ENCODE measurements at places on chromosomes 13 and 19.

DNA sequence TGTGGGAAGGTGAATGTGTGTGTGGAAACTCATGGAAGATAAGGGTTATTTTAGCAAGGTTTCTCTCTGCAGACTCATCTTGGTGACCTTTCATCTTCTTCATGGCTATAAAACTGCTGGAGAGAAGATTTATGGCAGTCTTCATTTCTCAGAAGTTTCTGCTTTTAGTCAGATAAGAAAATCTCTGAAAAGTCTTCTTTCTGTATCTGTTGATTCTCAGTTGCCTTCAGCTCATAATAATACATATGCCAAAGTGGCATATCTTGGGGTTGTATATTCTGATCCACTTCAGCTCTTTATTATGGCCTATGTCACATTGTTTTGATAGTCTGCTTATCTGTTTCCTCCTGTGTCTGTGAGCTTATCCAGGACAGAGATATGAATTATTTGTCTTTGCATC is 143.3 kb upstream of the TMTC4 start:
- DNase-seq = no peak

GRCh38 chr19:54916822-54917221 is 10.9 kb downstream of the NCR1 start:
- no peak for DNase-seq

DNA sequence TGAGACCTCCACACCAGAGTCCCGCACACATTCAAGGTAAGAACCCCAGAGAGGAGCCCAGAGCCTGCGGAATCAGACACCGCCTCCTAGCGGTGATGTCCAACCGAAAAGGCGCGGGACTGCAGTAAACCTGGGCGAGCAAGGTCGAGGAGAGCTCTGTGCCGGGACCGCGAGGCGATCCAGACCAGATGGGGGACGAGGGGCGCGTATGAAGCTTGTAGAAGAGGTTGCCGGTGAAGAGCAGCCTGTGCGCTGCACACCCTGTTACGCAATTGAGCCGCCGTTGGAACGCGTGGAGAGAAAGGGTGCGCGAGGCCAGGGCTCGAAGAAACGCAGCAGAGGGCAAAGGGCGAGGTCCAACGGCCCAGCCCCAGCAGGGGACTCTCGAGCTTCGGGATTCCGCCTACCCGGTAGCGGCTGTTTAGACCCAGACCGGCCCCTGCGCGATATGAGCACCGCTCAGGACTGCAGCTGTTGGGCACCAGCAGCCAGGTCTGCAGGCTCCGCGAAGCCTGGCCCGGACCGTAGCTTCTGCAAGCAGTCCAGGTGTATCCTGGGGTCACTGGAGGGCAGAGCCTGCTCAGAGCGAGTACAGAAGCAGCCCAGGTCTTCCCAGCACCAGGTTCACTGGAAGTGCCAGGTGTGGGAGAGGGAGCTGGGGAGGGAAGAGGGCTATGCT is 65.9 kb upstream of the ZNF599 start:
- no peak for DNase-seq

DNA sequence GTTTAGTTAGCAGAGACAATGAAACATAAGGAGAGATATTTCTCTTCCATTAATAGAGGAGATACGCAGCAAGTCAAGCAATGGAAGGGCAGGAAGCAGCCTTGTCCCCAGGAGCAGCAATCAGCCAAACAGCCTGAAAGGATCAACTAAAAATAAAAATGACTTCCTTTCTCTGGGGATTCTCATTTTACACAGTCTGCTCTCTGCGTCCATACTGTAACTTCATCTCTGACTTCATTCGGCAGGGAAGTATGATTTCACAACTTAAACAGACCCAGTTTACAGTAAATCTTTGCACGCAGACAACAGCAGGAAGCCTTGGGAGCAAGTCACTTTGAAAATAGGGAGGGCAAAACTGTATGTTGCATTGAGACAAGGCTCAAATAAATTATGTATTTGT is 826.7 kb downstream of the DIAPH3 start:
- DNase-seq = no peak

- DNase-seq = no peak
These were observed 486 bp downstream of the ZNF808 start for GRCh38 chr19:52527956-52528351.

DNA sequence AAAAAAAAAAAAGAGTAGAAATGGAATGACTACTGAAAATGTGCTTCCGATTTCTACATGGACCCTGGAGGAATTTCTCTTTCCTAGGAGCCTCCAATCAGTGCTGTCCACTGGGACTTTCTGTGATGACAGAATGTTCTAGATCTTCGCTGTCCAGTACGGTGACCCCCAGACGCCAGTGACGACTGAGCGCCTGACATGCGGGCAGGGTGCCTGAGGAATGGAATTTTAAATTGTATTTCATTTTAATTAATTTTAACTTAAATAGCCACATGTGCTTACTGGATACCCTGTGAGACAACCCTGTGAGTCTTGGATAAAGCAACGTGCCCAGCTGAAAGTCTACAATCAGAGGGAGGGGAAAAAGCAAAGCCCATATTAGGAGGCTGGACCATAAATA is 4.1 kb upstream of the TLE6 start:
- no peak for DNase-seq

- DNase-seq = no peak
These were observed 99.6 kb upstream of the MBNL2 start for GRCh38 chr13:97122381-97122996.

DNA sequence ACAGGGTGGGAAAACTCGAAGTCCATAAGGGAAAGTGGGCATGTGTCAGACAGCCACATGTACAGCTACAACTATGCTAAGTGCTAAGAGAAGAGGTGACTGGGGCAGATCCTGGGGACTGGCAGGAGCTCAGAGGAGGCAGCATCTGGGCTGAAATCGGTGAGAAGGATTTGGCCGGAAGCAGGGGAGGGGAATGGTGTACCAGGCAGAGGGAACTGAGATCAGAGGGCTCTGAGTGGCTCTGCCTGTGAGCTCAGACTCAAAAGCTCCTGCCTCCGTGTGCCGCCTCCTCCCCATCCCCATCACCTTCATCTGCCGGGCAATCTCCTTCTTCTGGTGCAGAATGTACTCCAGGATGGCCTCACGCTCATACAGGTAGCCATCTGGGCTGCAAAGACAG is 21.8 kb downstream of the NOSIP start:
- no peak for DNase-seq

DNA sequence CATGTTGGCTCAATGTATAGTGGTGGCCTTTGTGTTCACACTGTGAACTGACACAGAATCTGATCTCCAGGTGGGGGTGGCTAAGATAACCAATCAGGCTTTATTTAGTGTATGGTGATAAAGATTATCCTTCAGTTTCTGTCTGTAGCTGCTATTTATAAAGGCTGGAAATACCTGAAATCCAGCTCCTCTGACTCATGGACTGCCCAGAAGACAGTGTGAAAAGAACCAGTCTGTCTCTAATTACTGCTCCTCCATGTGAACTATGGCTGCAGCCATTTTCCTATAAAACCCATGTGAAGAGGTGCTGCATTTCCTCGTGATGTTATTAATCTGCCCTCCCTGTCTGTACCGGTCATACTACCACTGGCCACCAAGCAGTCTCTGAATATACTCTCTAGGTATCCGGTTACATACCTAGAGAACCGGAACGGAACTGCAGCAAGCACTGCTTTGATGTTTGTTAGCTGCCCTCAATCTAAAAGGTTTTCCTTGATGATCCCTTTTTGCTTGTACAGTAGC is 238.0 kb downstream of the LHFPL6 start:
- no peak for DNase-seq

- no peak for DNase-seq
These were observed 257.2 kb upstream of the RFC3 start for GRCh38 chr13:33560726-33561125.

GRCh38 chr13:79126706-79127105 is 279.3 kb downstream of the RBM26 start:
- no peak for DNase-seq

DNA sequence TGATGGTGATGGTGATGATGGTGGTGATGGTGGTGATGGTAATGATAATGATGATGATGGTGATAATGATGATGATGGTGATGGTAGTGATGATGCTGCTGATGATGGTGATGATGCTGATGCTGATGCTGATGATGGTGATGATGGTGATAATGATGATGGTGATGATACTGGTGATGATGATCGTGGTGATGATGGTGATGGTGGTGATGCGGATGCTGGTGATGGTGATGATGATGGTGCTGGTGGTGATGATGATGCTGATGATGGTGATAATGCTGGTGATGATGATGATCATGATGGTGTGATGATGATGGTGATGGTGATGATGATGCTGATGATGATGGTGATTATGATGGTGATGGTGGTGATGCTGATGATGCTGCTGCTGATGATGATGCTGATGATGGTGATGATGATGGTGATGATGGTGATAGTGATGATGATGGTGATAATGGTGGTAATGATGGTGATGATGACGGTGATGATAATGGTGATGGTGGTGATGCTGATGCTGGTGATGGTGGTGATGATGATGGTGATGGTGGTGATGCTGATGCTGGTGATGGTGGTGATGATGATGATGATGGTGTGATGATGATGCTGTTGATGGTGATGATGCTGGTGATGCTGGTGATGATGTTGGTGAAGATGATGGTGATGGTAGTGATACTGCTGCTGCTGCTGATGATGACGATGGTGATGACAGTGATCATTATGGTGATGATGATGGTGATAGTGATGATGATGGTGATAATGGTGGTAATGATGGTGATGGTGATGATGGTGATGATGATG is 62.8 kb downstream of the ZNF536 start:
- DNase-seq = no peak

- DNase-seq = no peak
These were observed 328.8 kb downstream of the FGF9 start for GRCh38 chr13:21999666-22000065.

- DNase-seq = no peak
These were observed 17.5 kb upstream of the SHC2 start for GRCh38 chr19:478236-478903.

DNA sequence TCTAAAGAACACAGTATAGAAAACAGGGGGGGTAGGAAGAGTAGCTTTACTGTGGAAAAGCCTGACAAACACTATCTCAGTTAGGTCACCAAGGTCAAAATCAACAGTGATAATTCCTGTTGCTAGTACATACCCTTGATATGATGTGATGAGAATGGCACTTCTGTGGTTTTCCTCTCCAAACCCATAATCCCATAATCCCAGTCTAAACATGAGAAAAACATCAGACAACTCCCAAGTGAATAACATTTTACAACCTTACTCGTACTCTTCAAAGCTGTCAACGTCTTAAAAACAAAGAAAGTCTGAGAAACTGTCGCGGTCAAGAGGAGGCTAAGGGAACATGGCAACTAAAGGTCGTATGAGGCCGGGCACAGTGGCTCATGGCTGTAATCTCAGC is 137.6 kb downstream of the FOXO1 start:
- DNase-seq = no peak

DNA sequence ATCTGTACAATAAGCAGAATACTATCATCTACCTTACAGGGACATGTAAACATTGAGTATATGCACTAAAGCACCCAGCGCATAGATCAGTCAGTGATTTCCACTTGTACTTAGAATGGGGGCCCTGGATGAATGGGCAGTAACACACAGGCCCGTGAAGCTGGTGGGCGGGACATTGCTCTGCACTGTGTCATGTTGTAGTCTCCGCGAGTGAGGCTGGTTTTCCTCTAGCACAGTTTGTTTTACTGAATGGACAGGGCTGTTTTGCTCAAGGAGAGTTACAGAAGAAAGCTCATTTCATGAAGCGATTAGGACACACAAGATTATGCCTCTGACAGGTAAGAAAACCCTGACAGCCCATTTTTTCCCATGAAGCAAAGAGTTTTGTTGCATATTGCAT is 86.4 kb upstream of the SOX21 start:
- no peak for DNase-seq

DNA sequence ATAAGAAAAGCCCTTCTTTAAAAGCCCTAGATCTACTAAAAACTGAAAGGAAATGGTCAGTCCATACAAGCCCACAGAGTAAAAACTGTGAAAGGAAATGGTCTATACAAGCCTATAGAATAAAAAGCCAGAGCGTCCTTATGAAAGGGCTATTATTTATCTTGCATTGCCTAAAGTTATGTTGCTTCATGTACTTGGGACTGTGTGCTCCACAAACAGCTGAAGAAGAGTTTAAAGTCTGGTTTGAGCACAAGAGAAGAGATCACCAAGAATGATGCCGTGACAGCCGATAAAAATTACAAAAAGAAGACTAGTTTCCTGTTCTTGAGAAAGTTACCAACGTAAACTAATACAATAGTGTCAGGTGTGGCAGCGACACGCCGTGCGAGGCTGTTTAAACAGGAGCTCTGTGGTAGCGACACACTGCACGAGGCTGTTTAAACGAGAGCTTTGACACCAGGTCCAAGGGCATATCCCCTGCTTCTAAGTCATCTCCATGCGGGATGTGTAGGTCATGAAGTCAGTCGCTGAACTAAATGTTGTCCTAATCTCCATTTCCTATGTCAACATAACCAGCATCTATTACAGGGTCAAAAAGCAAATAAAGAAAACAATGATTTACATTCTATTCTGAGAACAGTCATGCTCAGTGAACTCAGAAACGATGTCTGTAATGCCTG is 24.9 kb downstream of the PCID2 start:
- no peak for DNase-seq

- DNase-seq = no peak
These were observed 32.3 kb upstream of the EHD2 start for GRCh38 chr19:47680858-47681332.

DNA sequence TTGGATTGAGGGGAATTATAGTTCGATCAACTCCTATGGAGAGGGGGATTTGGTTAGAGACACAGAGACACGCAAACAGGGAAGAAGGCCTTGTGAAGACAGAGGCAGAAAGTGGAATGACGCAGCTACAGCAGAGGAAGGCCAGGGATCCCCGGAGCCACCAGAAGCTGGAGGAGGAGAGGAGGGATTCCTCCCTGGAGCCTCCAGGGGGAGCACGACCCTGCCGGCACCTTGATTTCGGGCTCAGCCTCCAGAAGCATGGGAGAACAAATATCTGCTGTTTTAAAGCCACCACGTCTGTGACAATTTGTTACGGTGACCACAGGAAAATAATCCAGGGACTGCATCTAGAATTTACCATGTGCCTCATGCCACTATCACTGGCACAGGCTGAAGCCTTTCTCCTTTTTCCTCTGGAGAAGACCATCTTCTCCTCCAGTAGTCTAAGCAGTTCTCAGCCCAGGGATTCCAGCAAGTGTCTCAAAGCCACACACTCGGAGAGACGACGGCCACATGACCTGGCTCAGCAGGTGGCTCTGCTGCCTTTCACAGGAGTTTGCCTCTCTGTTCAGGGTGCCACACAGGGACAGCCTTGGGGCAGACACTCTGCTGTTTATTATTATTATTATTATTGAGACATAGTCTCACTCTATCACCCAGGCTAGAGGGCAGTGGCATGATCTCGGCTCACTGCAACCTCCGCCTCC is 39.9 kb upstream of the CCNE1 start:
- no peak for DNase-seq

Measured in stimulated activated CD4-positive, alpha-beta T cell treated with anti-CD3 and anti-CD28 coated beads, TNF-alpha, amount 100 ng/mL, for 1 hour (primary cell).